Naive thymus-derived CD4-positive, alpha-beta T cell (primary cell): ENCODE measurements at places on chromosomes 2 and 18.

GRCh38 chr2:183803596-183803995 lies 679.4 kb downstream of the NUP35 start:
- no peak overlapping the region for H3K4me3 ChIP-seq
- no peak for DNase-seq
- H3K36me3 ChIP-seq, result no peaks in the 10 kb centered on the region
- no peaks in the 10 kb centered on the region for H3K4me1 ChIP-seq

- no peaks in the 10 kb centered on the region for H3K36me3 ChIP-seq
- peak overlapping the region; percentile 76 for H3K27ac ChIP-seq
- H3K4me3 ChIP-seq, result peak overlapping the region; percentile 55
These were observed 83.4 kb upstream of the RTN4 start for GRCh38 chr2:55133467-55134315.

- peaks cover 2% of the 10 kb centered on the region for H3K4me1 ChIP-seq
- H3K4me3 ChIP-seq, result no peak overlapping the region
- DNase-seq, result no peak
- H3K36me3 ChIP-seq, result no peaks in the 10 kb centered on the region
- H3K27ac ChIP-seq, result no peak overlapping the region
These were observed 100.1 kb upstream of the ST3GAL5 start for GRCh38 chr2:85988914-85989270.

DNA sequence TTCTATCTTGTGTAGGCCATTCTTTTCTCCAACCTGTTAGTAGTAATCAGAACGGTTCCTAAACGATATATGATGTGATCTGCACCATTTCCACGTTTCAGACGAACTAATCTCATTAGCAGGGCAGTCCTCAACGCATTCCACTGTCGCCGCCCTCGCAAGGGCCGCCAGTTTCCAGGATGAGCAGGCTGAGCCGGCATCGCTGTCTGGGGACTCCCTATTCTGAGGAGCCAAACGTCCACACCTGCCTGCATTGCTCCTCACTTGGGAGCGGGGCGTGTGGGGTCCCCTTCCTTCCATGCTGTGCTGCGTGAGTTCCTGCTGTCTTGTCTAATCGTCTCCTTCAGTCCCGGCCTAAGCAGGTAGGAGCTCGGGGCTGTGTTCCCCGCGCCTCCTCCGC lies 76.6 kb downstream of the PSMG2 start:
- H3K27ac ChIP-seq, result no peak overlapping the region
- DNase-seq, result no peak
- H3K4me1 ChIP-seq, result no peaks in the 10 kb centered on the region
- no peaks in the 10 kb centered on the region for H3K27me3 ChIP-seq
